ENCODE measurements at places on chromosomes 12 and 14. TPM values are rescaled to one million over a fixed set of nuclear protein-coding genes. Genes with fewer than 3 reads are reported as not detected.

TMEM119 gene
- polyA plus RNA-seq = not detected

FGF6 gene
- 45.2 TPM for polyA plus RNA-seq

TAS2R8 gene
- polyA plus RNA-seq = not detected

SLCO1B1 gene
- polyA plus RNA-seq = not detected

KLRC2 gene
- not detected for polyA plus RNA-seq

NOS1 gene
- 1.0 TPM for polyA plus RNA-seq

MSI1 gene
- 4.0 TPM for polyA plus RNA-seq

NXPH4 gene
- polyA plus RNA-seq = 1.8 TPM

CLSTN3 gene
- polyA plus RNA-seq = 15.6 TPM

ARHGAP9 gene
- polyA plus RNA-seq = 6.0 TPM

IL31 gene
- not detected for polyA plus RNA-seq

ACTN1 gene
- polyA plus RNA-seq = 43.3 TPM

TPH2 gene
- polyA plus RNA-seq = not detected

A2M gene
- polyA plus RNA-seq = 282 TPM

TMPRSS12 gene
- polyA plus RNA-seq = not detected

KRT3 gene
- polyA plus RNA-seq = not detected

RNASE7 gene
- polyA plus RNA-seq = 0.11 TPM

SLC5A8 gene
- not detected for polyA plus RNA-seq

LAG3 gene
- polyA plus RNA-seq = 0.35 TPM

ARPC3 gene
- 149 TPM for polyA plus RNA-seq

ZC2HC1C gene
- 2.5 TPM for polyA plus RNA-seq

PIWIL1 gene
- 0.14 TPM for polyA plus RNA-seq

SYNE3 gene
- polyA plus RNA-seq = 40.4 TPM

POP5 gene
- 23.0 TPM for polyA plus RNA-seq

SPIC gene
- polyA plus RNA-seq = not detected

POLE gene
- 37.9 TPM for polyA plus RNA-seq

GLI1 gene
- polyA plus RNA-seq = 10.1 TPM

NFE2 gene
- not detected for polyA plus RNA-seq

ANKRD52 gene
- polyA plus RNA-seq = 24.1 TPM

TTC7B gene
- polyA plus RNA-seq = 35.9 TPM

FBXL14 gene
- polyA plus RNA-seq = 3.8 TPM

RHOF gene
- polyA plus RNA-seq = 1.2 TPM

RGS6 gene
- polyA plus RNA-seq = 8.4 TPM

SPTB gene
- 153 TPM for polyA plus RNA-seq

SRRM4 gene
- not detected for polyA plus RNA-seq

LRRC10 gene
- polyA plus RNA-seq = not detected

CLEC9A gene
- polyA plus RNA-seq = 0.40 TPM

RPL10L gene
- polyA plus RNA-seq = not detected

MMP17 gene
- 5.9 TPM for polyA plus RNA-seq

HOXC5 gene
- 0.97 TPM for polyA plus RNA-seq

EIF5 gene
- polyA plus RNA-seq = 221 TPM

CFAP54 gene
- 0.29 TPM for polyA plus RNA-seq

GXYLT1 gene
- polyA plus RNA-seq = 17.6 TPM

PRPH gene
- 0.56 TPM for polyA plus RNA-seq

SMIM41 gene
- polyA plus RNA-seq = not detected

RERGL gene
- polyA plus RNA-seq = 1.0 TPM

HCAR1 gene
- polyA plus RNA-seq = 0.04 TPM

RTN1 gene
- polyA plus RNA-seq = 4.4 TPM

NPAS3 gene
- polyA plus RNA-seq = 5.7 TPM

MMP19 gene
- 2.5 TPM for polyA plus RNA-seq

PLCZ1 gene
- not detected for polyA plus RNA-seq

NKX2-1 gene
- polyA plus RNA-seq = not detected

All from muscle of arm (tissue), 14 donors.